ENCODE measurements at places on chromosomes 11 and 22.

DNA sequence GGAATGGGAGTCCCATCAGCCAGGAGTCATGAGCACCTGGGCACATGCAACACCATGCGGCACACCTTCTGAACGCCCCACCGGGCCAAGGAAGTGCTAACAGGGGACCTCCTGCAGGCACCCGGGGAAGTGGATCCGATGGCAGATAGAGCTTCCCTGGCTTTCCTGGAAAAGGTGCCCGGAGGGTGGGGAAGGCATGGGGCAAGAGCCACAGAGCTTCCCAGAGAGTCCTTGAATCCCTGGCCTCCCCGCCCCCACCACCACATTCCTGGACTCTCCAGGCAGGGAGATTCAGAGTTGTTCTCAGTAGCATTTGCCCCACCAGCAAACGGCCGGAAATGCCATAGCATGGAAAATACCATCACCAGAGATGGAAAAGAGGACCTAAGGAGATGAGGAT is 8.3 kb downstream of the TRIM29 start:
- no peak for DNase-seq

GRCh38 chr11:69828276-69828970 is 9.2 kb upstream of the FGF3 start:
- DNase-seq: no peak

GRCh38 chr22:36613958-36614357 is 85.0 kb upstream of the EIF3D start:
- no peak for DNase-seq

DNA sequence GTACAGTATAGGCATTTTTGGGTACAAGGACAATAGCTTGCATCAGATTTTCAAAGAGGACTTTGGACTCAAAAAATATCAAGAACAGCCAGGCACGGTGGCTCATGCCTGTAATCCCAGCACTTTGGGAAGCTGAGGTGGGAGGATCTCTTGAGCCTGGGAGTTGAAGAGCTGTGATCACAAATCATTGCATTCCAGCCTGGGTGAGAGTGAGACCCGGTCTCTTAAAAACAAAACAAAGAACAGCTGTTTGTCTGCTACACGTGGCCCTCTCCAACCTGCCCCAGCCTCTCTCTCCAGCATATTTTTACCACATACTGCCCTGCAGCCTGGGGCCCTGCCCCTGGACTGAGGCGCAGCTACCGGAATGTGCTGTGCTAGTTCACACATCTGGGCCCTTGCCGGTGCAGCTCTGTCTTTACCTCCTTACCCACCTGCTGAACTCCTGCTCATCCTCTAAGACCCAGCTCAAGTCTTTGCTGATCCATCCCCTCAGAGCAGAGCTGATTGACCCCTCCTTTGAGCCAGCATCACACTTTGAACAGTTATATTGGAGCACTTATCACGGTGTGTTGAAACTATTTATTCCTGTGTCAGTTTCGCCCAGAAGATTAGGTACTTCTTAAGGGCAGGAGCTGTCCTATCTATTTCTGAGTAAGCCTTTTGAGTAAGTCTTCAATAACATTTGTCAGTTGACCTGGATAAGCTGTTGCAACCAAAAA is 29.4 kb downstream of the GRIK4 start:
- no peak for DNase-seq

GRCh38 chr22:42930810-42931420 is 73.8 kb upstream of the ARFGAP3 start:
- DNase-seq: no peak

DNA sequence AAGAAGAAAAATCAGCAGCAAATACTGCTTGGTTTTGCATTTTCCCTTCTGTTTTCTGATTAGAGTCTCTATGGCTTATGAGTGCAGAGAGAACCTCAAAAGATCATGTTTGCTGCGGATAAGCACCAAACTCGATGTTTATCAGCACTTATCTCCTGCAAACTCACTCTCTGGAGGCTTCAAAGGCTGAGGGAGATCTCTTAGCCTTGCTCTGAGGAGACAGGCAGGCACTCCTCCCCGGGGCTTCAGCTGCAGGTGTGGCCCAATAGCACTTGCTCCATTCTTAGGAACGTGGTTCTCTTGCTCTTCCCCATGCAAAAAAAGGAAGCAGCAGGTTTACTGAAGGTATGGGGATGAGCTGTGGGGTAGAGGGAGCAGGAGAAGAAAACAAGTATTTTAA is 45.1 kb downstream of the FLI1 start:
- no peak for DNase-seq

DNA sequence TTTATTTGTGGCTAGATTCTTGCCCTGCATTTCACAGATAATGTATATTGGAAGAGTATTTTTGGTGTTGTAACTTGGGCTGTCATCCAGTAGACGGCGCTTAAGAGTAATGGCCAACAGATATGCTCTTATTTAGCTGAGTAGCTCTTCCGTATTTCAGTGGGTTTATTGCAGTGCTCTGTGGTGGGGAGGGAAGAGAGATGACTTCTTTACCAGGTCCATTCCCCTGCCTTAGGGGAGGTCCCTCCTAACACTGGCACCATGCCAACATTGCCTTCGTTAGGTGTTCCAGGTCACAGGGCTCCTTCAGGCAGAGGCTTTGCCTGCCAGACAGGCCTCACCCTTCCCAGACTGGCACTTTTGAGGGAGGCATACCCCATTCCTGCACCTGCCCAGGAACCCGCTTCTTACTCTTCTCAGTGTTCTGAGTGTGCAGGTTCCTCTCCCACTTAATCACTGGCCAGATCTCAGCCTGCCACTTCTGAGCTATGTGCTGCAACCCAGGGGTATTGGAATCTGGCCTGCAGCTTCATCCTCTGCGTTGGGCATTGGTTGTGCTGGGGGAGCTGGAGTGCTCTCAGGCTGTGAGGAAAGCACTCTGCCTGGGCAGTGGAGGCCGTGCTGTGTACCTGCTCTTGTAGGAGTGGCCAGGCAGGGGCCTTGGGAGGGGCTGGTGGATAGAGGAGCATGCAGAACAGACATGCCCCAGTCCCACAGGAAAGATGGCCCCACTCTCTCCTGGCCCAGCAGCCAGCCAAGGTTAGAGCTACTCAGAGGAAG is 29.4 kb upstream of the SLN start:
- no peak for DNase-seq

Data from NCI-H187 treated with DMSO at 0.1 percent for 48 hours (cell line).